ENCODE measurements at places on chromosomes 1 and 21.

- DNase-seq, result no peak
Measured at GRCh38 chr1:30373471-30374399, 349.6 kb downstream of the MATN1 start.

GRCh38 chr21:34055615-34056014 is 17.8 kb upstream of the MRPS6 start:
- DNase-seq, result no peak

DNA sequence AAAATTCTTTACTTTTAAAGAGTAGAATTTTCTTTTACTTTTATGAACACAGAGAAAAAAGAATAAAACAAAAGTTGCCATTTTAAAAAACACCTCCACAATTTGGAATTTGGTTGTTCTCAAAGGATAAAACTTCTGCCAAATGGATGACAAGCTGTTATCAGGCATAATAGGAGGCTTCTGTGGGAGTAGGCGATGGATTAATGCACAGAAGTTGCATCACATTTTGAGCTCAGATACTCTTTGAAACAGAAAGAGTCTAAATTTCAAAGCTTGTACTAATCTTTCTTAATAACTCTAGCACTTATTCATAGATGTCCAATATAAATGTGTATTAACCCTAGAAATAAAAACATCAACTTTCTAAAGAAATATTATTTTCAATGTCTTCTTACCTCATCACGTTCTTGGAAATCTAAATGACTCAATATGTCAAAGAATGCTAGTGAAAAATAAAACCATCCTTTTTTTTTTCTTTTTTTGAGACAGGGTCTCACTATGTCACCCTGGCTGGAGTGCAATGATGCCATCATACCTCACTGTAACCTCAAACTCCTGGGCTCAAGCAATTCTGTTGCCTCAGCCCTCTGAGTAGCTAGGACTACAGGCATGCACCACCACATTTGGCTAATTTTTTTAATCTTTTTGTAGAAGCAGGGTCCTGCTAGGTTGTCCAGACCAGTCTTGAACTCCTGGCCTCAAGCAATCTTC is 112.8 kb upstream of the USP25 start:
- DNase-seq, result no peak

- DNase-seq, result no peak
Measured at GRCh38 chr1:51168936-51169335, 66.9 kb downstream of the C1orf185 start.

GRCh38 chr1:67496329-67496728 is 66.1 kb upstream of the SERBP1 start:
- DNase-seq, result no peak

GRCh38 chr1:63916485-63917360 is 142.9 kb downstream of the ROR1 start:
- DNase-seq, result no peak

DNA sequence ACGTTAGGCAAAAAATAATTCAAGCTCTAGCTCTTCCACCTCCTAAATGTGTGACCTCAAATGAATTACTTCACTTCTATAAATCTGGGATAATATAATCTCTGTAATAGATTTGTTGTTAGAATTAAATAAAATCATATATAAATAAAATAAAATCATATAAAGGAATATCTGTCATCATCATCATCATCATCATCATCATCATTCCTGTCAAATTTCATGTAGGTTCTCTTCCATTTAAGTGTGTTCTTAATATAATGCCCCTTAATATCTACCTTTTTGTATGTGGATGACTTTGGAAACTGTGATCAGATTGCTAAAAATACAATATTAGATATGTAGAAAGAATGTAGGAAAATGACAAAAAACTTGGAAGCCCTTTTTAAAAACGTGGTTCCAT is 621.0 kb downstream of the ADGRL2 start:
- no peak for DNase-seq

DNA sequence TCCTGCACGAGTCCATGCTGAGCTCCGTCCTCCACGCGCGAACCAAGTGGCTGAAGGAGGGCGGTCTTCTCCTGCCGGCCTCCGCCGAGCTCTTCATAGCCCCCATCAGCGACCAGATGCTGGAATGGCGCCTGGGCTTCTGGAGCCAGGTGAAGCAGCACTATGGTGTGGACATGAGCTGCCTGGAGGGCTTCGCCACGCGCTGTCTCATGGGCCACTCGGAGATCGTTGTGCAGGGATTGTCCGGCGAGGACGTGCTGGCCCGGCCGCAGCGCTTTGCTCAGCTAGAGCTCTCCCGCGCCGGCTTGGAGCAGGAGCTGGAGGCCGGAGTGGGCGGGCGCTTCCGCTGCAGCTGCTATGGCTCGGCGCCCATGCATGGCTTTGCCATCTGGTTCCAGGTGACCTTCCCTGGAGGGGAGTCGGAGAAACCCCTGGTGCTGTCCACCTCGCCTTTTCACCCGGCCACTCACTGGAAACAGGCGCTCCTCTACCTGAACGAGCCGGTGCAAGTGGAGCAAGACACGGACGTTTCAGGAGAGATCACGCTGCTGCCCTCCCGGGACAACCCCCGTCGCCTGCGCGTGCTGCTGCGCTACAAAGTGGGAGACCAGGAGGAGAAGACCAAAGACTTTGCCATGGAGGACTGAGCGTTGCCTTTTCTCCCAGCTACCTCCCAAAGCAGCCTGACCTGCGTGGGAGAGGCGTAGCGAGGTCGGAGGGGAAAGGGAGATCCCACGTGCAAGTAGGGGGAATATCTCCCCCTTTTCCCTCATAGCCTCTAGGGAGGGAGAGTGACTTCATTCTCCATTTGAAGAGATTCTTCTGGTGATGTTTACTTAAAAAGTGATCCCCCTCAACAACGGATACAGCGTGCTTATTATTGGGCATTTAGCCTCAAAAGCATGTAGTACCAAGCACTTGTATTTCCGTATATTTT is 991 bp downstream of the PRMT6 start:
- peak; percentile 89 for DNase-seq

- peak; percentile 92 for DNase-seq
Measured at GRCh38 chr1:21368515-21369289, 71.2 kb upstream of the NBPF3 start.

GRCh38 chr1:111990878-111991718 is 1.6 kb upstream of the KCND3 start:
- peak; percentile 84 for DNase-seq

- no peak for DNase-seq
Measured at GRCh38 chr21:35231090-35231489, 182.0 kb upstream of the RUNX1 start.

GRCh38 chr1:246114369-246114768 is 392.7 kb downstream of the SMYD3 start:
- no peak for DNase-seq

DNA sequence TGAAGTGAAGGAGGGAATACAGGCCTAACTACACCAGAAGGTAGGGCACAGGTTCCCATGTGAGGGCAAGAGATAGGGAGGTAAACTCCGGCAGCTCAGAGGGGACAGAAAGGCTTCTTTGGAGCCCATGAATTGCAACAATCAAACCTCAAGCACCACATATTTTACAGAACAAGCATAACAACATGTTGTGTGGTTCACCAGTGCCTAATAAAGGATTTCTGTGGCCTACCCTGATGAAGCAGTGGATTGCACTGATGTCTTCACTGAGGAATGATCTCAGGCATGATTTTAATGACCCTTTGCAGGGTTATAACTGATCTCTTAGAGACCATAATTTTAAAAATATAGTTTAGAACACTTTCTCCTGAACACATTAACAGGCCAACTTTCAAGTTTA is 77.4 kb downstream of the RUNX1 start:
- no peak for DNase-seq

GRCh38 chr1:201655243-201655642 is 116.3 kb downstream of the NAV1 start:
- no peak for DNase-seq

GRCh38 chr1:205597691-205598314 is 34.0 kb downstream of the ELK4 start:
- DNase-seq, result peak; percentile 87

DNA sequence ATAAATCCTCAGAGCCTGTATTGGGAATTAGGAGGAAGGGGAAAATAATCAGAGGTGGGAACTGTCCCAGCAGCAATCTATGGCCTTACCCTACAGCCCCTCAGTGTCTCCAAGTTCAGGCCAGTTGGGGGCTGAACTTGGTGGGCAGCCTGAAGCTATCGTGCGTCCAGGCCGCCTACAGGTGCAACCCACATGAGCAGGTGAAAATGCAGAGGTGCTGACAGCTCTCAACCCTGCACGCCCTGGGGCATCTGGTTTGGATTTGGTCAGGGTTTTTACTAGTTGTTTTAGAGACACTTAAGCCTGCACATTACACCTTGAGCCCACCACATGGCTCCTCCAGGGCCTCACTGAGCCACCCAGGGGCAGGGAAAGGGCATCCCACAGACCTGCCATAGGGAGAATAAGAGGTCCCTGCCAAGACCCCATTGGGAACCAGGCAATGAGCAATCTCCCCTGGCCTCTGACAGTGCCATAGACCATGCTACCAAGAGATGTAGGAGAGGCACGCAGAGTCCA is 209.5 kb downstream of the FOXD2 start:
- DNase-seq, result no peak

- DNase-seq, result peak; percentile 45
Measured at GRCh38 chr1:200917291-200917817, 22.7 kb downstream of the INAVA start.

DNA sequence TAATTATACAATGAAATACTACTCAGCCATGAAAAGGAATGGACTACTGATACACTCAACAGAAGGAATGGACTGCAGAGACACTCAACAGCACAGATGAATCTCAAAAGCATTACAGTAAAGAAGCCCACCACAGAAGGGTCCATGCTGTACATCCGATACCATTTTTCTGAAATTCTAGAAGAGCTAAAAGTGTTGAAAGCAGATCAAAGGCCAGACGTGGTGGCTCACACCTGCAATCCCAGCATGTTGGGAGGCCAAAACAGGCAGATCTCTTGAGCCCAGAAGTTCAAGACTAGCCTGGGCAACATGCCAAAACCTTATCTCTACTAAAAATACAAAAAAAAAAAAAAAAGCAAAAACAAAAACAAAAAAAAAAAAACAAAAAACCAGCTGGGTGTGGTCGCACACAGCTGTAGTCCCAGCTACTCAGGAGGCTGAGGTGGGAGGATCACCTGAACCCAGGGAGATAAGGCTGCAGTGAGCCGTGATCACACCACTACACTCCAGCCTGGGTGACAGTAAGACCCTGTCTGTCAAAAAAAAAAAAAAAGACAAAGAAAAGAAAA is 15.5 kb downstream of the PPP1R15B start:
- DNase-seq, result no peak

GRCh38 chr1:97820470-97821188 is 100.2 kb downstream of the DPYD start:
- DNase-seq, result no peak

DNA sequence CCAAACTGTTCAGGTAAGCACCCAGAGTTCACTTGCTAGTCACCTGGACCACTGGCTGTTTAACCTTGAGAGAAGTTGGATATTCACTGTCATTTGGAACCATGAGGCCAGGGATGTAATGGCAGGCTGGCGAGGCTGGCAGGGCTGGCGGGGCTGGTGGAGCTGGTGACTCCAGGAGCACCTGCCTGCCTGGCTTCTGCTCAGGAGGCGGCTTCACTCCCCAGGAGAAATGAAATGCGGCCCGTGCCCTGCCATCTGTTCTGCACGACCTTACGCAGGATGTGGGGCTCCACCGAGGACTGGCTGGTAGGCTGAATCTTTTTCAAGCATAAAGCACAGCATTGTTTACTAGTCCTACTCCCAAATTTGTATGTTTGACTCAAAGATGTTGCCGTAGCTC is 22.7 kb upstream of the MX1 start:
- no peak for DNase-seq

DNA sequence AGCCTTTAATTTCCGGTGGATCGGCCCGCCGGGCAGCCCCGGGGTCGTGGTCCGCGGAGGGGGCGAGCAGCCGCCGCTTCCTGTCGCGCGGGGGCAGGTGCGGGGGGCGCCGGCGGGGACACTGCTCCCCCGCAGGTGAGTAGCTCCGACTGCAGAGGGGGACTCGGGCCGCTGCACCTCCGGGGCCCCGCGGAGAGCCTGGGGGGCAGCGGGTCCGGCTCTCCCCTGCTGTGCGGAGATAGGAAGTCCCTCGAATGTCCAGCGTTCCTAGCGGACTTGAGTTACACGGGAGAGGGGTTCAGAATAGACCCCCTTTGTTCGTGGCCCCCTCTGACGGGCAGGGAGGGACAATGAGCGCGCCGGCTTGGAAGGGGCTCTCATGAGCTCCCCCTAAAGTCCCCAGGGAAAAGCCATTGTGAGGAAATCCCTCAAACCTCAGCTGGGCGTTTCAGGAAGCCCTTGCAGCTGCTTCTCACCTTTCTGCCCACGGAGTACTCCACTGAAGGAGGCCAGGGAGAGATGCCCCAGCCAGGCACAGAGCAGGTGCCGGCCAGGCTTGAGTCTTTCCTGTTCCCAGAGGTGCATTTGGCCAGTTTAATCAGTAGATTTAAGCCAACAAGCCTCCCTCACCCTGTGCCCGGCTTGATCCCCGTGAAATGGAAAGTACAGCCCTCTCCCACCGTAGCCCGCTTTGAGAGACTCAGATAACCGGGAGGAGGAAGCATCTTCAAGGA is 925 bp downstream of the PDE9A start:
- peak; percentile 48 for DNase-seq

DNA sequence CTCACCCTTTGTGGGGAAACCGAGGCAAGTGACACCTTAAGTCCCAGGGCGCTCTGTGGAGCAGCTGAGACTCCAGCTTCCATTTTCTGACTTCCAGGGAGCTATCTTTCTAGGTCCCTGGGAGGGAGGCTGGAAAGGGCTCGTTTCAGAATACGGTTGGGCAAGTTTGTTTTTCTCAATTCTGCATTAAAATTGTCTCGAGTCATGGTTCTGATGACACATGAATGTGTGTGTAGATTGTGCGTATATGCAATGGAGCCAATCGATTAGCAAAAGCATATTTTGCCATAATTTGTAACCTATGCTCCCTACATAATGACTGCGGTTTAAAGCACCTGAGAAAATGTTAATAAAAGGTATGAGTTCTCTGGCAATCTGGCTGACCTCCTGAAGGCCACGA is 77.3 kb downstream of the SIK1 start:
- DNase-seq, result no peak

- peak; percentile 11 for DNase-seq
Measured at GRCh38 chr1:13722808-13723360, 22.9 kb downstream of the PRDM2 start.

GRCh38 chr21:45574691-45575090 is 32.5 kb upstream of the SLC19A1 start:
- peak; percentile 56 for DNase-seq

DNA sequence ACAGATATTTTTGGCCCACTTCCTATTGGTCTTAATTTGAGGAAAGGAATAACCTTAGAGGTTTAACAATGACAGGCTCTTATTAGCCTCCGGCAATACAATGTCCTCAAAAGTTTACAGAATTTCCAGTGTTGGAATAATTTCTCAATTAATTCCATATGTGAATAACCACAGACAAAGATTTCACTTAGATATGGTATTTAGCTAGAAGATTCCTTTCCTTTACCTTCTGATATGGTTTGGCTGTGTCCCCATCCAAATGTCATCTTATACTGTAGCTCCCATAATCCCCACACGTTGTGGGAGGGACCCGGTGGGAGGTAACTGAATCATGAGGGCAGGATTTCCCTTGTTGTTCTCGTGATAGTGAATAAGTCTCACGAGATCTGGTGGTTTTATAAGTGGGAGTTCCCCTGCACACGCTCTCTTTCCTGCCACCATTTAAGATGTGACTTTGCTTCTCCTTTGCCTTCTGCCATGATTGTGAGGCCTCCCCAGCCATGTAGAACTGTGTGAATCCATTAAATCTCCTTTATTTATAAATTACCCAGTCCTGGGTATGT is 54.9 kb upstream of the RGS7 start:
- DNase-seq, result no peak
